ENCODE measurements at places on chromosomes 3 and 15.
A peak's percentile ranks its signal among the peaks of the same experiment; 100 is the strongest.

DNA sequence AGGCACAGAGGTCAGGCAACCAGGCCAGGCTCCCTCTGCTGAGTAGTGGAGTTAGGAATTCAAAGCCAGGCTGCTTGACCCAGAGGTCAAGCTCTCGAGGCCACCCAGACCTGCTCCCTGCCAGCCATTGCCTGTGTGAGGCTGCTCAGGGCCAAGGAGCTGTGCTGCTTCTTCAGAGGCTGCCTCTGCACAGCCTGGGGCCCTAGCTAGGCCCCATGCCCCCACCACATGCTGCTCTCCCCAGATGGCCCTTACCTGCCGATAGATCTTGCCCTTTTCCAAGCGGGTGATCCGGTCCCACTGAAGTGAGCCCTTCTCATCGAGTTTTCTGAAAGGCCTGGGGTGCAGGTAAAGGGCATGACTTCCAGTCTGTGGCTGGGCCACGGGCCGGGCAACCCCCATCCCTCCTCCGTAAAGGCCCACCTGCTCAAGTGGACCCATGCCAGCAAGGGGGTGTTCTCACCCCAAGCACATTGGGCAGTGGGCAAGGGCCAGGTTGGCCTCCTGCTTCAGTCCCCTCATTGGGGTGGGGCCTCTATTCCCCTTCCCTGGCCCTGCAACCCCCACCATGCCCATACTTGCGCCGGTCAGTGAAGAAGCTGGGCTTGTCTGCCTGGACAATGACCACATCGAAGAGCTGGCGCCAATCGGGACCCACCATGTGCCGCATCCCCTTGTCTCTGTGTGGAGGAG, 6.5 kb downstream of the NT5DC2 start:
- no peak for DNase-seq

DNA sequence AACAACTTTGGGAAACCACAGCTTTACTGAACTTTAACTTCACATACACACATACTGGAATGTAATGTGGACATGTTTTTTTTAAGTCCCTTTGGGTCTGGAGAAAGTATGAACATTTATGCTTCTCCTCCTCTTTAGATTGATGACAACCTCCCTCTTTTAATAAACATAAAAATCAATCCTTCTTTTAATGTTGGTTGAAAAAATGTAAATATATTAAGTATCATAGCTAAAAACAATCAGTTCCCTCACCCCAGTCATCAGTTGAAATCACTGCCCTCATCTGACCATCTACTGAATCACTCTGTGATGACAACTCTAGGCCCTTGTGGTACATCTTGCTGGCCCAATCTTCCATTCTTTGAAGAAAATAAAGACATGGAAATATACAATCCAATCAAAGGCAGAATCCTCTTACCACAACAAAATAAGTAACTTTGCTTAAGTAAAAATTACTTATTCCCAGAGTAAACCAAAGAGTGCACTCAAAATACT, 6.4 kb downstream of the AAGAB start:
- no peak for DNase-seq

DNA sequence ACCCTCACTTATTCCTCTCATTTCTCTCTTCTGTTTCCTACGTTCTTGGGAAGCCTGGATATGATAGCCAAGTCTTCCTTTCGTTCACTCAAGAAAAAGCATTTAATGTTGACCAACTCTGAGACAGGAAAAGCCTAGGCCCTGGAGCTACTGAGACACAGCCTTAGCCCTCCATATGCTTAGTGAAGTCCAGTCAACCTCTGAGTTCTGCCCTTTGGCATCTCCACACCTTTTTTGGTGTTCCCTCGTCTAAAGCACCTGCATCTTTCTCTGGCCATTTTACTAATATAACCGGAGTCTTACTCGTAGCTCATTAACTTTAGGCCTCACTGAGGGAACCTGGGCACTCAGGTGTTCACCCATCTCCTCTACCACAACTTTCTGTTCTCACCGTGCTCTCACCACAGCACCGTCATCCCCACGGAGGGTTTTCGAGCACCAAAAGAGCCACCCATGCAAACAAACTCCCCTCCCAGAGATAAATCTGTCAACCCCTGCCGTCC, 632 bp downstream of the MTHFS start:
- no peak for DNase-seq

DNA sequence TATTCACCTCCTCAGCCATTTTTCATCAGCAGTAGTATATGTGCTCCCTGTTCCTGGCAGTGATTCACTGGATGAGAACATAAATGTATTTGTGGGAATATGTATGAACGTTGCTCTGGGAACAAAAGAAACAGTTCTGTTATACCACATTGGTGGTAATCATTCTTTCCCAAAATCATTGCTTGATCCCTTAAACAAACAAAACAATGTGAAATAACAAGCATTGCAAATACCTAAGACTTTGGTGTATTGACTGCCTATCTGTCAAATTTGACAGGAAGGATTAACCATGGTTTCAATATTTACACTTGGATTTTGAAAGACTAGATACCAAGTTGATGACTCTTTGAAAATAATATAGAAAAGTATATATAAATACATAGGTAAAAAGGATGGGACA, 284.1 kb downstream of the FHIT start:
- no peak for DNase-seq

DNA sequence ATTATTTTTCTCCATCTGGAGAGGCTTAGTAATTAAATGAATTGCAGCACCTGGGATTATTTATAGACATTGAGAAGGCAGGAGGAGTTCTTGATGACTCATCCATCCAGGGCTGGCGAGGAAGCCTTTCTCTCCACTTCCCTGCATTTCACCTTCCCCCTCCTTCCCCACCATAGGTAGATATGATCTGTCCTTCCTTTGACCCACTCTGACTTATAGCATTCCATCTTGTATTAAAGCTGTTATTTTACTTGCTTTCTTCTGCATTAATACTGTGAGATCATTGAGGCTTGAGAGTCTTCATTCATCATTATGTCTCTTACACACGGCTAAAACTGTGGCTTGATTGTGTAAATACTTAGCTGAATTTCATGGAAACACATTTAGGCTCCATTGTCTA, 288.8 kb downstream of the FEZF2 start:
- DNase-seq, result no peak

GRCh38 chr3:10824468-10824867, 8.4 kb downstream of the SLC6A11 start:
- DNase-seq, result no peak

DNA sequence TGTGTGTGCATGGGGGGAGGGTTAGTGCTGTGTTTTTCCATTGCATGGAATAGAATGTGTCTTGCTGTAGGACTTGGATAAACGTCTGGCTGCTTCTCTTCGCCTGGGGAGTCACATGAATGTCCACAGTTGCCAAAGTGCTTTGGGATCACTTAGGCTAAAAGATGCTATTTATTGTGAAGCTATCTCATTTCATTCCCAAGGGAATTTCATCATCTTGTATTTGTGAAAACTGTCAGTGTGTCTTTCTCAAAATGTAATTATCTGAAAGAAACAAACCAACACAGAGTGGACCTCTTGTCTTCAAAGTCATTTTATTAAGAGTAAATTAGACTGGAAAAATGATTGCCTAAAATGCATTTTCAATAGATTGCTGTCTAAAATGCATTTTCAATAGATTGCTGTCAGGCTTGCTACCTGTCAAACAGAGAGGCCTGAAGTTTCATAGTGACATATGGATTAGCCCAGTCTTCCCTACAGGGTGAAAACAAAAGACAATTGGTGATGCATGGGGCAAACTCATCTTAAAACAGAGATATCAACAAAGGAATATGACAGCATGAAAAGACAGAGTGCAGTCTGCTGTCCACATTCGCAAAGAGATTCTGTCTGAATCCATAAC, 117.1 kb upstream of the GOLIM4 start:
- DNase-seq, result no peak

DNA sequence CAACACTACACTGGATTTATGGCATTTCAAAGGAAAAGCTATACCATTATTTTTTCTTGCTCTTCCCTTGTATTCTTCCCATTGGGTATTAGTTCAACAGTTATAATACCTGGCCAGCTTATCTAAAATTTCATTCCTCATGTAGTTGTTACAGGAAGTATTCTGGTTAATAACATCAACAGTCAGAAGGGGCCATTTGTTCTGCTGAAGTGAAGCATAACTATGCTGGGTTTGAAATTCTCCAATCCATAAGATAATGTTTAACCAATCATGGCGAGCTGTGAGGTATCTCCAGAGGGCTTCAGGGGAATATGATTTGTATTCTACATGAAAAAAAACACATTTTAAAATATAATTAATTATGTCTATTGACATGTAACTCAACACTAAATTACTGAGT, 43.4 kb downstream of the SPG11 start:
- DNase-seq, result no peak

DNA sequence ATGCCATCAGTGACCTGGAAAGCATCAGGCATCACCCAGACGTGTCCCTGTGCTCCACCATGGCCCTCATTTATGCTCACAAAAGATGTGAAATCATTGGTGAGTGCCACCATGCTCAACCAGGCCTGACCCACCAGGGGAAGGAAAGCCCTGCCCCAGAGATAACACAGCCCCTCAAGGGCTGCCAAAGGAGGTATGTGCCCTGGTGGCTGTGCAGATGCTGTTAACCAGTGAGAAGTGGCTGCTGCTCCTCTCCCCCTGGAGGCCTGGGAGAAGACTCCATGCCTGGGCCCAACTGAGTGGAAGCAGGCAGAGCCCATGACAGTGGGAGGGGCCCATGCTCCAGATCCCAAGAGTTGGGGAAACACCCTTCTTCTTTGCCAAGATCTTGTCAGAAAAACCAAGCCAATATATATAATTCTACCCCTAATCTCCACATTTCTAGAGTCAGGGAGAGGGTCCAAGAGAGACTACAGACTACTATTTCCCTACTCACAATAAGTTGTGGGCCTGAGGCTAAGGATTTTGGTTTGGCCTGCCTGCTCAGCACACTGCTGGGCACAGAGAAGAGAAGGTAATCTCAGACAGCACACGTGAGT, 2.7 kb downstream of the TTC21A start:
- DNase-seq, result no peak

- no peak for DNase-seq
These were observed 2.3 kb downstream of the SUCNR1 start for GRCh38 chr3:151875759-151876158.

GRCh38 chr15:80404057-80404760, at the start of gene ARNT2:
TSS of gene ARNT2 (plus strand) at chr15:80404382. CDS start at chr15:80404516, 134 bp downstream.
- DNase-seq, result no peak

DNA sequence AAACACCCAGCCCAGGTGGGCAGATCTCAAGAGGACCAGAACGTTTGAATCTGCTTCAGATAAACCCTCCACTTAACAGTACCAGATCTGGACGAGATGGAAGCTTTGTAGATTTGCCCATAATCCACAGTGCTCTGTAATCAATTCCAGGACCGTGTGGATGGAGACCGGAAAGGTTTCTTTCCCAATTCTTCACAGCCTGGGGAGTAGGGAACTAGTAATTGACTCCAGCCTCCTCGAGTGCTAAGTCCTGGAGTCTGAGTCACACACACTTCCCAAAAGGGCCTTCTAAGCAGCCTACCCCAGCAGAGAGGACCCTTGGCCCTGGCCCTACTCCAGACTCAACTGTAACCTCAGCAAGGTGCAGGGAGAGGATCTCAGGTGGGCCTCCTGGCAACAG, 56.2 kb upstream of the TSEN2 start:
- no peak for DNase-seq

GRCh38 chr3:12963922-12964701, 109.1 kb downstream of the IQSEC1 start:
- DNase-seq, result no peak

DNA sequence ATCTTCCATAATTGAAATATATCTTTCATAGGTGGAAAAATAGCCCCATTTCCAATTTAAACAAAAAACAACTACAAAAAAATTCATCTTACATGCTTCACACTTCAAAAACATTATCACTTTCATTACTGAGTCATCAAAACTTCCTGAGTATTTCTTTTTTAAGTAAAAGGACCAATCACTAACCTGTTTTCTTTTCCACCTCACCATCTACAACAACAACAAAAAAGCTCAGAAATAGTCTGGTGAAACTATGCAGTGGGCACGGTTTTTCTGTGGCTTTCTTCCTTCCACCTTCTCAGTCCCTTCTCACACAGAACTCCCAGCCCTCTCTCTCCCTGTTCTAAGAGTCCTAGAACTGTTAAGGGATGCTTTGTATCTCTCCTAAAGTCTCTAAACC, 20.3 kb upstream of the TNIK start:
- DNase-seq, result no peak

- peak; percentile 24 for DNase-seq
These were observed 970 bp downstream of the DPPA4 start for GRCh38 chr3:109336291-109336861.

DNA sequence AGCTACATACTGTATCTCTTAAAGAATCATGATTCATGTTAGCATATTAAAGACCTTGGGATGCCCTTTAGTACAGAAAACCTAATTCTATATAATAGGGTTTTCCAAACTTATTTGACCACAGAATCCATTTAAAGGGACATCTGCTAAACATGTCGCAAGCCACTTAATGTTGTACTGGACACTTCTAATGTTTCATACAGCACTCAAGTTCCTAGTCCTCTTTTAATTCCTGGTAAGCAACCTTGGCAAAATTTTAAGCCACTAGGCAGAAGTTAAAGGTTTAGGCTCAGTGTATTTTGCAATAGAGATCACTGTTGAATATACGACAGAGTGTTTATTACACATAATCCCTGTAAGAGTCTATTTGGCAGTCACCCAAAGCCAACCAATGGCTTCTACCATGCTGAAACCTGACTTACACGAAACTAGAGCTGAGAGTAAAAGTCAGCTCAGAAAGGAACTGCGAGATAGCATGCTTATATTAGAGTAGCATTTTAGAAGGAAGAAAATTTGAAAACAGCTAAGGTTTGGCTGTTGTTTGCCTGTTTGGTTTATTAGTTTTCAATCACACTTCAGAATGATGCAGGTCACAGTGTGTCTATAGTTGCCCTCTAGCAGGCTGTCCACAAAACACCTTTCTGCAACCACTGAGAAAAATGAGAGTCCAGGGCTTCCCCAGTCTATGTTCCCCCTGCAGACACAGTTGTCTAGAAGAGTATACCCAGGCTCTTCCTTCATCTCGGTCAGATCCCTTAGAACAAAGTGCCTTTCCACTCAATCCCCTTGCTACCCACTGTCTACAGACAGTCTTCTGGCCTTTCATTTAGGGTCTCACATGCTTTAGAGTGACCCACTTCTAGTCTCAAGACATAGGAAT, 104.4 kb downstream of the FMN1 start:
- no peak for DNase-seq

DNA sequence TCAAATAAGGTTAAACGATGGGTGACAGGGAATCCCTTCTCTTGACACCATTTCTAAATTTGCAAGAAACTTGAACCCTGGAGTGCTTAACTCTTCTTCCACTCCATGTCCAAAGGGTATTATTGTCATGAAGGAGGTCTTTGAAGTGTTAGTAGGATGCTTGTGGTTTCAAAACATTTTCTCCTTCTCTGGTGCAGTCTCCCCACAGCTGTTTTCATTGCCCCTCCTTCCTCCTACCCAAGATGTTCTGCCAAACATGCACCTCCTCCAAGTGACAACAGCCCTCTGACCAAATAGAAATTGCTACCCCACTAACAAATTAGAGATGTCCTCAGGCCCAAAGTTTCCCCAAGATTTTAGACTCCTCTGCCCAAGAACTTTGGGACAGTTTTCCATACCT, 151.4 kb downstream of the POLR2M start:
- DNase-seq, result no peak

DNA sequence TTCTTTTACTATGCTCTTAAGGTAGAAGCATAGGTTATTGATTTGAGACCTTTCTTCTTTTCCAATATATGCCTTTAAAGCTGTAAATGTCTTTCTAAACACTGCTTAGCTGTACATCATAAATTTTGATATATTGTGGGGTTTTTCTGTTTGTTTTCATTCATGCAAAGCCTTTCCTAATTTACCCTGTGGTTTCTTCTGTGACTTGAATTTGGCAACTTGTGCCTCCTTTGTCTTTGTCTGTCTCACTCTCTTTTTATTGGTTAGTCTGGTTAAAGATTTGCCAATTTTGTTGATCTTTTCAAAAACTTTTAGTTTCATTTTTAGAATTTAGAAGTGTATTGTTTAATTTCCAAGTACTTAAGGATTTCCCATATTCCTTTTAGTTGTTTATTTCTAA, 343.1 kb downstream of the OXSM start:
- DNase-seq, result no peak

Data from stimulated activated CD4-positive, alpha-beta T cell treated with anti-CD3 and anti-CD28 coated beads, Interleukin-12 subunit alpha, Interleukin-12 subunit beta, amount 100 ng/mL, for 48 hours (primary cell).